ENCODE measurements at places on chromosomes 3 and 15. TPM values are rescaled to one million over a fixed set of nuclear protein-coding genes. Genes with fewer than 3 reads are reported as not detected.

Gene KCNAB1
- 0.38 TPM for total RNA-seq

Gene PIGZ
- total RNA-seq: 1.7 TPM

Gene EEF1AKMT4
- total RNA-seq: 10.1 TPM

Gene SKOR1
- total RNA-seq: under 0.01 TPM

Gene CYP1A2
- total RNA-seq: not detected

Gene RPP25
- 3.3 TPM for total RNA-seq

Gene SLCO2A1
- not detected for total RNA-seq
